NCI-H2081 (cell line): ENCODE measurements at places on chromosomes 1 and 21.

GRCh38 chr1:168362991-168363390 is 82.3 kb downstream of the TBX19 start:
- DNase-seq: no peak

- DNase-seq: no peak
These were observed 16.2 kb downstream of the ACTRT2 start for GRCh38 chr1:3037281-3038040.

- DNase-seq: no peak
These were observed 108.9 kb downstream of the OMA1 start for GRCh38 chr1:58437623-58438022.

DNA sequence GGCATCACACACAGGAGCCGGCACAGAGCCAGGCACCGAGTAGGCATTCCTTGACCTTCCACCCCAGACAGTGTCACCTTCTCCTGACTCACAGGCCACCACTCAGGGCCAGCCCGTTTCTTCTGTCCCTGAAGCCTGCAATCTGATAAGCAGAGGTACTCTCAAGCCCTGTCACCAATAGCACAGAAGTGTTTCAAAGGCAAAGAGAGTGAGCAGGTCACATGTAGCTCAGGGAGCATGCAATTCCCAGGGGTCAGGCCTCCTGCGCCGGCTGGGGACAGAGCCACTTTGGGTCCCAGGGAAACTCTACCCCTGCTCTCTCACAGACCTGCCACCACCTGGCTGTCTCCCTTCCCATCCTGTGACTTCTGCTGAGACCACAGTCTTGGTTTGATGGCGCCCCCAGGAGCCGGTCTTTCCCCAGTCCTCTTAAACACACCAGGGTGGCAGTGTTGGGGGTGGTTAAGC is 13.2 kb downstream of the CAPN9 start:
- no peak for DNase-seq

GRCh38 chr1:224433041-224433691 is 1.4 kb downstream of the WDR26 start:
- DNase-seq: no peak

- peak; percentile 9 for DNase-seq
These were observed 25.0 kb upstream of the POU3F1 start for GRCh38 chr1:38071312-38072256.

DNA sequence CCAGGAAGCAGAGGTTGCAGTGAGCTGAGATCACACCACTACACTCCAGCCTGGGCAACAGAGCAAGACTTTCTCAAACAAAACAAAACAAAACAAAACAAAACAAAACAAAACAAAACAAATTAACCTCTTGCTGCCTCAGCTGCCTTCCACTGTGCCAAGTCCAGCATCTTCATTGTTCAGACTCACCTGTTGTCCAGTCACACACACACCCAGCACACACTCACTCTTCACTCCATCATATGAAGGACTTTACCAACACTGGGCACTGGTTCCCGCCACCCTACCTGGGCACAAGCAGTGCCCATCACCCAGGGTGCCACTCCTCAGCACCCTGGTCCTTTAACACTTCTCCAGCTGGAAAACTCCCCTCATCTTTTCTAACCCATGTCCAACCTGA is 14.6 kb downstream of the PYCR2 start:
- no peak for DNase-seq

DNA sequence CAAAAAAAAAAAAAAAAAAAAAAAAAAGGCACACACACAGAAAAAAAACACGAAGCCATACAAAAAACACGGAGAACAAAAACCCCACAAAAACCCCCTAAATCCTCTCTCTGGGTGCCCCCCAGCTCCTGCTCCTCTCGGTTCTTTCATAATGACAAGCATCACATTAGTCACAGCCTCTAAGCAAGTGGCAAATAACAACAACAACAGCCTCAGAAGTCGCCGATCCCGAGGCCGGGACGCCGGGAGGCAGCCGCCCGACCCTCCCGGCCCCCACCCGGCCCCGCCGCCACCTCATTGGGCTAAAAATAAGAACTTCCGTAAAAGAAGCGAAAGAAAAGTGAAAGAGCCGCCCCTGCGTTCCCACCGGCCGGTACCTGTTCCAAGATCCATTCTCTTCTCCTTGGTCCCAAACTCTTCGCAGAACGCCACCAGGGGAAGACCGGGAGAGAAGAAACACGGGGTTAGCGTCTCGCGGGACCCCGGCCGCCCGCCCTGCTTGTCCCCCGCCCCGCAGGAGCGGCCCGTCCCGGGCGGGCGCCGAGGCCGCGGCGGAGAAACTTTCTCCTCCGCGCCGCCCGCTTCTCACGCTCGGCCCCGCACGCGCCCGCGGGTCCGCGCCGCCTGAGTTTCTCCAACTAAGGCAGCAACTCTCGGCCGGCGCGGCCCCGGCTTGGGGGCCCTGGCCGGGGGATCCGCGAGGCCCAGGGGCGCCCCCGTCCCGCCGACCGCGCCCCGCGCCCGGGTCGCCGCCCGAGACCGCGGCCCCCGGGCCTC is 102.8 kb downstream of the CASZ1 start:
- no peak for DNase-seq

DNA sequence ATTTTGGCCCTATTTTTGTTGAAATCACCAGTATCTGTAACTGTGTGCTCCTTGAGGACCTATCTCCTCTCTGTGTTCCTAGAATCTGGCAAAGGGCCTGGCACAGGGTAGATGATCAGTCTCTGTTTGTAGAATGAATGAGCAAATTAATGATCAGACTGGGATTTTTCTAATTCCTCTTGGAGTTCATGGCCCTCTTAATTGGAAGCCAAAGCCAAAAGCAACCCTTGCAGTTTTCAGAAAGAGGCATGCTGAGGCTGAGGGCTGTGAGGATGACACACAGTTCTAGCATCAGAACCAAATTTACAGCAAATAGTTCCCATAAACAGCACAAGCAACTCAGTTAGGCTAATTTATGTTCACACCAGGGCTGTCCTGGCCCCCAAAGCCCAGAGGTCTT is 111.1 kb upstream of the BEND5 start:
- DNase-seq: no peak

GRCh38 chr1:235151033-235151432 is 10.0 kb downstream of the RBM34 start:
- no peak for DNase-seq

GRCh38 chr1:17122521-17123164 is 3.4 kb upstream of the PADI2 start:
- DNase-seq: no peak

DNA sequence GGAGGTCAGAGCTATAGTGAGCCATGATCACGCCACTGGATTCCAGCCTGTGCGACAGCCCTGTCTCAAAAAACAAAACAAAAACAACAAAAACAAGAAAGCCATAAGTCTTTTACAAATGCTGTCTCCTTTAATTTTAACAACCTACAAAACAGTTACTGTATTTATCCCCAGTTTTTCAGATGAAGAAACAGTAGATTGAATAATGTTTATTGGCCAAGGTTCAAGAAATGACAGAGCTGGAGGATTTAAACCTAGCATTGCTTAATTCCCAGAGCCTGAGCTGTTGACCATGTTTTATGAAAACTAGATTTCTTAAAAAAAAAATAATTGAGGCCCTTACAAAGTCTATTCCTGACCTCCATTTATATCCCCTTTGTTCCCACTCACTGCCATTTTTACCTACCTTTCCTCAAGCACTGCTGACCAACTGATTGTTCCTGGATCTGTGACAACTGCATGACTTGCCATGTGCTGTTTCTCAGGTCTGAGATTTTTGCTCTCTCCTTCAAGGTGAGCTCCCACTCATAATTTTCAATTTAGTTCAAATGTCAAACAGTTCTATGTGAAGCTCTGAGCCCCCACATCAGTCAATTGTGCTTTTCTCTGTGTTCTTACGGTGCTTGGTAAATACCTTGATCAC is 140.8 kb downstream of the CHRM3 start:
- no peak for DNase-seq

- DNase-seq: no peak
These were observed 29.8 kb upstream of the NFIA start for GRCh38 chr1:61052395-61053225.

DNA sequence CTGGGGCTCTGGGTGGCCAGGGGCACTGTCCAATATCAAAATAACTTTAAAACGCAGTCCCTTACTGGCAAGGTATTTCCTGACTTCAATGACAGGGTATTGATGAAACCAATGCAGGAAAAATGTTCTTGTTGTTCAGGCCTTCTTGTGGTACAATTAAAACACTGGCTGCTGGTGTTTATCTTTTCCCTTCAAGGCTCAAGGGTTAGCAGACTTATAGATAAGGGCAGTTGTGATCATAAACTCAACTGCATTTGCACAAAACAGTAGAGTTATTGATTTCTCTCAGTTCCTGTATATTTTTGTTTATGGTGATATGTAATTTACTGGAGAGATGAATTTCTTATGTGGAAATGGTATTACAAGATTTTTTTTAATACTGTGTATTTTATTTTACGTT is 2.7 kb upstream of the CD84 start:
- DNase-seq: no peak

DNA sequence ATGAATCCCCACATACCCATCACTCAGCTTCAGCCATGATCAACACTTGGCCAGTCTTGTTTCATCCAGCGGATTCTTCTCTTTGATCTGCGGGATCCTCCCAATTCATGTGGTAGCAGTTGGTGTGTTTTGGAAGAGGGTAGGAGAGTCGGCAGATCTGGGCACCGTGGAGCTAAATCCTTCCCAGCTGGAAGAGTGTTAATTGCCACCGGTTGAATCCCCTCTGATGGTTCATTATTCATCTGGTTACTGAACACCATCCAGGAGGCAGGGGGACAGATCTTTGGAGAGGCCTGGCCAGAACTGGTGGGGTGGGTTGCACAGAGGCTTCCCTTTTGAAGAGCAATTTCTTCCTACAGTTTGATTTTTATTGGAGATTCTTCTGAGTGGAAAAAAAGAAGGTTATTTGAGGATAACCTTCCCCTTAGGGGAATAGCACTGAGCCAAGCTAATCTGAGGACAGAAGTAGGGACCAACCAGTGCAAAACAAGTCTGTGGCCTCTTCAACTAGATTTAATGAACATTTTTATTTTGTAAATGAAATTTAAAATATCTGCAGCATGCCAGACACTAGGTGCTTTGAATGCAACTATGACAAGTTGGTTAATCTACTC is 8.1 kb downstream of the NFASC start:
- DNase-seq: no peak

- DNase-seq: no peak
These were observed 21.1 kb upstream of the PPP1R15B start for GRCh38 chr1:204432708-204433107.

- no peak for DNase-seq
These were observed 47.2 kb downstream of the LRRC53 start for GRCh38 chr1:74465193-74465681.

- DNase-seq: no peak
These were observed 133.6 kb downstream of the EIF4G3 start for GRCh38 chr1:21042929-21043605.

DNA sequence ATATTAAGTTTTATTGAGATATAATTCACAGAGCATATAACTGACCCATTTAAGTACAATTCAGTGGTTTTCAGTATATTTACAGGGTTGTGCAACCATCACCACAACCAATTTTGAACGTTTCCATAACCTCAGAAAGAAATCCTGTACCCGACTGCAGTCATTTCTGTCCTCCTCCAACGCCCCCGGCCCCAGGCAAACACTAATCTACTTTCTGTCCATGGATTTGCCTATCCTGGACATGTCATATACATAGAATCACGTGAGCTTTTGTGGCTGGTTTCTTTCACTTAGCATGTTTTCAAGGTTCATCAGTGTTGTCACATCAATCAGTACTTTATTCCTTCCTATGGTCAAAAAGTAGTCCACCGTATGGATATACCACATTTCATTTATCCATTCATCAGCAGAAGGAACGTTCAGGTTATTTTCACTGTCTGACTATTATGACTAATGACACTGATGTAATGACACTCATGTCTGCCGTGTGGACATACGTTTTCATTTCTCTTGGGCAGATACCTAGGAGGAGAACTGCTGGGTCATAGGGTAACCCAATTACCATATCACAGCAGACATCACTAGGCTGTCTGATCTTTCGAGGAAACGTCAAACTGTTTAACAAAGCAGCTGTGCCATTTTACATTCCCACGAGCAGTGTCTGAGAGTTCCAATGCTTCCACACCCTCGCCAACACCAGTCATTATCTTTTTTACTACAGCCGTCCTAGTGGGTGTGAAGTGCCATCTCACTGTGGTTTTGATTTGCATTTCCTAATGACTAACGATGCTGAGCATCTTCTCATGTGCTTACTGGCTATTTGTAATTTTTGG is 30.8 kb downstream of the MRPL37 start:
- no peak for DNase-seq

DNA sequence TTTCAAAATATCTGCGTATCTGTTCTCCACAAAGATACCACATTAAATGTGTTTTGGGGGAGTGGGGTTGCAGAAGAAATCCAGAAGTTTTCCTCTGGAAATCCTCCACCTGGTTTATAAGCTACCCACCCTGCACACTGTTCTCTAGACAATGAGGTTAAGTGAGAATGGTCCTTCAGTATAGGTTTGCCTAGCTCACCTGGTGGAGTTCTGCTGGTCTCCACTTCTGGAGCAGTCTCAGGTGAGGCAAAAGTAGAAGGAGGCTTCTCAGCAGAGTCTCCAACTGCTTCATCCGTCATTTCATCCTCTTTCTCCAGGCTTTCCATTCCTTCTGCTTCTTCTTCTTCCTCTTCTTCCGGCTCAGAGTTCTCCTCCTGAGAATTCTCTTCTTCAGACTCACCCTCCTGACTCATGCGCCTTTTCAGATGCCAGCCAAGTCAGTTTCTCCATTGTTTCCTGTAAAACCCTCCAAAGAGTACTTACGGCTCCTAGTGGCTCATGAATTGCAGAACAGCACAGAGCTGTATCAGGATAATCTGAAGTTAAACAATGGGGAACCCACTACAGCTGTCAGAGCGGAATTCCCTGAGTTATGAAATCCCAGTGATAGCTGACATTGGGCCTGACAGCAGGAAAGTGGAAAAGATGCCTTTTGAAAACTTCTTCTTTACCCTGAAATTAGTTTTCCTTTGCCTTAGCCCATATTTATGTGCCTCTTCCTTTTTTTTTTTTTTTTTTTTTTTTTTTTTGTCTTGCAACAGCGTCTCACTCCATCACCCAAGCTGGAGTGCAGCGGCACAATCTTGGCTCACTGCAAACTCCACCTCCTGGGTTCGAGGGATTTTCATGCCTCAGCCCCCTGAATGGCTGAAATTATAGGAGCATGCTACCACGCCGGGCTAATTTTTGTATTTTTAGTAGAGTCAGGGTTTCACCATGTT is 38.5 kb downstream of the MSTO1 start:
- no peak for DNase-seq

- no peak for DNase-seq
These were observed 1.8 kb upstream of the NFIA start for GRCh38 chr1:61080413-61081143.

DNA sequence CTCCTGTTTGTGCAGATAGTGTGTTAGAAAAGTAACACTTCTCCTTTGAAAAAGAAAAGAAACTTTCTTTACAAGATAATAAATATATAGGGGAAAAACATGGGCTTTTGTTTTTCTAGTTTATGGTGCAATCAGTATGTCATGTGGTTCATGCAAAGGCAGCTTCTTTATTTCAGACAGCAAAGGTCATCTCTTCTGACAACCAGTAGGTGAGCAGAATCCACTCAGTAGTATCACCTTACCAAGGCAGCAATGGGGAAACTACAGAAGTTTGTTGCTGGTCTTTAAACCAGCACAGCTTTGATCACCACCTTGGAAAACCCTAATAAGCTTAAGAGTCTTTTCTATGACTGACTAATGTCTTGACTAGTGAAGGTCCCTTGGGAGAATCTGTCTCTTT is 13.0 kb upstream of the SAMSN1 start:
- DNase-seq: no peak
